T-helper 2 cell (primary cell): ENCODE measurements at places on chromosomes 16 and 17.

- DNase-seq, result no peak
Measured at GRCh38 chr16:20611350-20611902, 35.3 kb upstream of the ACSM2B start.

- DNase-seq, result no peak
Measured at GRCh38 chr17:76119409-76120371, 16.1 kb upstream of the EXOC7 start.

GRCh38 chr17:71519285-71519684 is 601.5 kb upstream of the SOX9 start:
- DNase-seq, result no peak

DNA sequence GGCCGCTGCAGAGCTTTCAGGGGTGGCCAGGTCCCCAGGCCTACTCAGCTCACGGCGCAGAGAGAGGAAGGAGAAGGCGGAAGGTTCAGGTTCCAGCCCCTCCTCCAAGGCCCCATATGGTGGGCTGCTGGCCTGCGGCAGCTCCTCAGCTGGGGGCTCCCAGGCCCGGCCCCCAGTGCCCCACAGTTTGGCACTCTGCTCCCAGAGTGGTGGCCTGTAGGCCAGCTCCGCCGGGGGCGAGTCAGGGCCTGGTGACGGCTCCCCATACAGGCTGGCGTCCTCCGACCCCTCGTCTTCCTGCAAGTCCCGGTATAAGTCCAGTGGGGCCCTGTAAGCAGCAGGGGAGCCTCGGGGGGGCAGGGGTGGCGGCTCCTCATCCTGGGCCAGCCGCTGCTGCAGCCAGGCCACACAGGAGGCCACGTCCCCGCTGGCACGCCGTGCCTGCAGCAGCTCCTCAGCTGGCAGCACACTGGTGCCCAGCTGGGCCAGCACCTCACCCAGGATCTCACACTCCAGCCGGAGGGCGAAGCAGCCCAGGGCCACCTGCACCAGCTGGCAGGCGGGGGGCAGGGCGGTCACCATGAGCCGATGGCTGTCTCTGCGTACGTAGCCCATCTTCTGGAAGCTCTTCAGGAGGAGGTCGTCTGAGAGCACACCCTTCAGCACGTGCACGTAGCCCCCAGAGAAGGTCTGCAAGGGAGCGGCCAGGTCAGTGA is 3.7 kb downstream of the SPATA2L start:
- no peak for DNase-seq
